ENCODE measurements at places on chromosomes 1 and 21.

DNA sequence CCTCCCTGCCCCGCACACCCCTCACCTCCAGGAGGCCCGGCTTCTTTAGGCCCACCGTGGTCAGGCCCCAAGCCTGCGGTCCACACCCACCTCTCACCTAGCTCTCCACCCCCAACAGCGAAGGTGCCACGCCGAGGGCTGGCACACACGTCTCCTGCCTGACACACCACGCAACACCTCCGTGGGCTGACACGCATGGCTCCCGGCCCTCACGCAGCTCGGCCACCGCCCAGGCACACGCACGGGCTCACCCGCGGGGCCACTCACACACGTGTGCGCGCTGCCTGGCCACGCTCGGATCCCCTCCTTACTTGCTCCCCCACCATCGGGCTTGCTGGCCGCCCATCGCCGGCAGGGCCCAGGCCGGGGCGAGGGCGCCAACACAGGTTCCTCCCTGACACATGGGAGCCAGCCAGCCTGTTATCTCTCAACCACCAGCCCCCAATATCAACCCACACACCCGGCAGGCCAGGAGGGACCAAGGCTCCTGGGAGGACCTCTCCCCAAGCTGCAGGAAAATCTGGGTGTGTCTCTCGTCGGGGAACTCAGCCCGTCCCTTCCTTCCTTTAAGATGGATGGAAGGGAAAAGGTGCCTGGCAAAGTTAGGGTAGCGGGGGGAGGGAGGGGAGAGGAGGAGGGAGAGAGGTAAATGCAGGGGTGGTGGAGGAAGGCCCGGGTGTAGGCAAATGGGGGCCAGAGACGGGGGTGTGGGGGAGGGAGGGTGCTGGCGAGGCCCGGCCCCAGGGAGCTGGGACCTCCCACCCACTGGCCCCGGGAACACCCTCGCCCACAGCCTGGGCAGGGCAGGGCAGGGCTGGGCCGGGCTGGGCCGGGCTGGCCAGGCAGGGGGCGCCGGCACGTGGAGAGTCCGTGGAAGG is 546 bp downstream of the ELOVL1 start:
- peak overlapping the region; percentile 80 for H3K27ac ChIP-seq
- no peak for DNase-seq
- peaks cover 48% of the 10 kb centered on the region for H3K4me1 ChIP-seq
- H3K27me3 ChIP-seq, result no peaks in the 10 kb centered on the region
- H3K36me3 ChIP-seq, result peaks cover 11% of the 10 kb centered on the region
- peak overlapping the region; percentile 94 for H3K4me3 ChIP-seq

DNA sequence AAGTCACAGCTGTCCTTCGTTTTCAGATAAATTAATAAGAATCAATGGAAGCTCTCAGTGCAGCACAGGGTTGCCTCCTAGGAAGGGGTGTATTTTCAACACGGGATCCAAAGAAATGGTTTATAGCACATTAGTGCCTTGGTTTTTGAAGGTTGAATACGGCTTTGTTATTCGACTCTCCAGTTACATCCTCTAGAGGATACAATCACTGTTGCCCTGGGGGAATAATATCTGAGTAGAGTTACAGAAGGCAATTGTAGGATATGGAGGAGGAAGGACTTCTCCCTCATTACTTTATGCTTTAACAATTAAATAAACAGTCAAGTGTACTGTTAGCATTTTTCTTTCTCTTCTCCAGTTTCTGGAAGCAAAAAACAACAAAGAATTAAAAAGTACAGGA is 14.3 kb upstream of the ZNF326 start:
- no peak overlapping the region for H3K4me3 ChIP-seq
- H3K4me1 ChIP-seq, result no peaks in the 10 kb centered on the region
- H3K27me3 ChIP-seq, result no peaks in the 10 kb centered on the region
- H3K27ac ChIP-seq, result no peak overlapping the region

DNA sequence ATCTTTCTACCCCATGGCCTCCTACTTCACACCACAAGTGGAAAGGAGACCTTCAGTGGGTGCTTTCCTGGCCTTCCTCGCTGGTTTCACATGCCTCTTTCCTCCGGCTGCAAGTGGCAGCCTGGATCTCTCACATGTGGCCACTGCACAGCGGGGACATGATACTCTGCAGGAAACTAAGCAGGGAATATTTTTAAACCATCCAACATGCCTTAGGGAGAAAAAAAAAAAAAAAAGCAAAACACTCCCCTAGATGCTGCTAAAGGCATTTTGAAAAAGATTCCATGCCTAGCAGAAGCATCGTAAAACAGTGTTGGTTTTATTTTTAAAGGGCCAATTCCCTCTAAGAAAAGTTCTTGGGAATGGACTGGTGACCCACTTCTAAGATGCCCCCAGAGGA is 12.2 kb upstream of the GJA5 start:
- DNase-seq, result no peak
- H3K4me1 ChIP-seq, result peaks cover 3% of the 10 kb centered on the region
- H3K27ac ChIP-seq, result no peak overlapping the region
- H3K4me3 ChIP-seq, result no peak overlapping the region

GRCh38 chr1:26838474-26839338 is 12.2 kb downstream of the ZDHHC18 start:
- H3K27me3 ChIP-seq, result no peaks in the 10 kb centered on the region
- peak; percentile 76 for DNase-seq
- H3K4me3 ChIP-seq, result peak overlapping the region; percentile 40
- H3K36me3 ChIP-seq, result peaks cover 17% of the 10 kb centered on the region
- H3K27ac ChIP-seq, result peak overlapping the region; percentile 92

DNA sequence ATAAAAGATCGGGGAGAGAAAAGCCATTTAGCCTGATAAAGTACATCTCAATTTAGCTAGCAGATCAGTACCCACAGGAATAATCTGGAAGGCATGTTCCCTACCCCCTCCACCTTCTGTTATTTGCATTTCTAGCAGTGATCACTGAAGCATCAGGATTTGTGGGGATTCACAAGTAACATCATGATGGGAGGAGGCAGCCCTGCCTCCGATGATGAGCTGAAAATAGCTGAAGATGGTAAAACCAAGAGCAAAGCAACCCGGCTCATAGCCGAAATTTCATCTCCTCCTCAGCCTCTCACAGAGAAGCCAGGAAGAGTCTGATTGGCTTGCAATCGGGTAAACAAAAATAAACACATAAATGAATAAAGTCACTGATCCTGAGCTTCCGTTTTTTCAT is 2.4 kb downstream of the CCSAP start:
- H3K27ac ChIP-seq, result no peak overlapping the region
- no peaks in the 10 kb centered on the region for H3K36me3 ChIP-seq
- H3K4me1 ChIP-seq, result peaks cover 56% of the 10 kb centered on the region
- H3K27me3 ChIP-seq, result peaks cover 2% of the 10 kb centered on the region

DNA sequence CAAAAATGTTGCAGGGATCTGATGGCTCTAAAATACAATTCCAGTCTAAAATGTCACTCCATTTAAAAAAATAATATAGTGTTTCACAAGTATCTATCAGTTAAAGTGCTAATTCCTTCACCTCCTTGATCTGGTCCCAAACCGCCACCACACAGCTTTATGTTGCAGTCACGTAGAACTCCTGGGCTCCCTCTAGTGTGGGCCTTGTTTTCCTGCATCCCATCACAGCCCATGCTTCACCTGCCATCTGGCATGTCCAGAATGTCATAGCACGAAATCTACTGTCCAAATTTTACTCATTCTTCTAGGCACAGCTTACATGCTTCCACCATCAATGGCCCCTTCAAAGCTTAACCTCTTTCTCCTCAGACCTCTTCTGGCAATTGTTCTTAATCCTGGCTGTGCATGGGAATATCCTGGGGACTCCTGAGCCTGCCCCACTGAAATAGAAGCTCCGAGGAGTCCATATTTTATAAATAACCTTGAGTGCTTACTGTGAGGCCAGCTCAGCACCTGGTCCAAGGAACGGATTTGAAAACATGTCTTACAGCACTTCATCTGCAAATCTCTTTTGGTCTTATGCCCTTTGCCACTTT is 15.5 kb downstream of the FYB2 start:
- no peak for DNase-seq
- no peak overlapping the region for H3K4me3 ChIP-seq
- peaks cover 15% of the 10 kb centered on the region for H3K27me3 ChIP-seq
- H3K4me1 ChIP-seq, result no peaks in the 10 kb centered on the region
- no peak overlapping the region for H3K27ac ChIP-seq

DNA sequence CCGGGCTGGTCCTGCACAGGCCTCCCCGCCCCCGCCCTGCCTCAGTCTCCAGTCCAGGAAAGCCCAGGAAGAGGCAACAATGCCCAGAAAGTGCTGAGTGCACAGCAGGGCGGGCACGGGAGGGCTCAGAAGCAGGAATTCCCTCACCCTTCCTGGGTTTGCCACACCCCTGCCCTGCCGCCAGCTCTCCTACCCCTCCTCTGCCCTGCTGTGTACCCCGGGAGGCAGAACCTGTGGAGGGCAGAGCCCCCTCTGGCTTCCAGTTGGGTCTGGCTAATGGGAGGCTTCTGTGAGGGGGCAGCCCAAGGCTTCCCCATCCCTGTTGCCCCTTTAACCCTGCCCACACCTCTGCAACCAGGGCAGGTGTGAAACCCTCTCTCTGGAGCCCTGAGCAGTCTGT is 47.5 kb upstream of the CSF3R start:
- H3K4me3 ChIP-seq, result no peak overlapping the region
- H3K4me1 ChIP-seq, result no peaks in the 10 kb centered on the region
- no peak for DNase-seq
- H3K27me3 ChIP-seq, result peaks cover 16% of the 10 kb centered on the region
- H3K27ac ChIP-seq, result no peak overlapping the region

DNA sequence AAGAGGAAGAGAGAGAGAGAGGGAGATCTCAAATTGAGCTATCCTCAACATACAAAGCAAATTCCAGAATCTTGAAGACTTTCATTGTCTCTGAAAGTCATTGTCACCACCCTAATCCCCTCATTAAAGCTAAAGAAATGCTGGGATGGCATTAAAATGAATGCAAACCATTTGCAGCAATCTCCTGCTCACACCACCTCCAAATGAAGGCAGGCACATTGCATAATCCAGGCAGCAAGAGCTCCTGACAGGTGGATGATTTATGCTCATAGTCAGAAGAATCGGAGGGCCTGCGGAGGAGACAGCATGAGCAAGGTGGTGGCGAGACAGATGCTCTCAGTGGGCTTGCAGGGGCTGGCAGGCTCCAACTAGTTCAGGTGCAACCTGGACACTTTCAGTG is 90.2 kb downstream of the ESRRG start:
- no peaks in the 10 kb centered on the region for H3K4me1 ChIP-seq
- H3K27ac ChIP-seq, result no peak overlapping the region
- H3K36me3 ChIP-seq, result peaks cover 5% of the 10 kb centered on the region
- no peak overlapping the region for H3K4me3 ChIP-seq

GRCh38 chr1:162635418-162635817 is 3.2 kb downstream of the DDR2 start:
- no peak overlapping the region for H3K27ac ChIP-seq
- no peak for DNase-seq
- no peak overlapping the region for H3K4me3 ChIP-seq
- H3K36me3 ChIP-seq, result no peaks in the 10 kb centered on the region
- H3K27me3 ChIP-seq, result peaks cover 7% of the 10 kb centered on the region

GRCh38 chr1:208570362-208570761 is 326.2 kb upstream of the PLXNA2 start:
- no peaks in the 10 kb centered on the region for H3K4me1 ChIP-seq
- H3K36me3 ChIP-seq, result no peaks in the 10 kb centered on the region
- no peak overlapping the region for H3K27ac ChIP-seq
- DNase-seq, result no peak
- H3K4me3 ChIP-seq, result no peak overlapping the region

DNA sequence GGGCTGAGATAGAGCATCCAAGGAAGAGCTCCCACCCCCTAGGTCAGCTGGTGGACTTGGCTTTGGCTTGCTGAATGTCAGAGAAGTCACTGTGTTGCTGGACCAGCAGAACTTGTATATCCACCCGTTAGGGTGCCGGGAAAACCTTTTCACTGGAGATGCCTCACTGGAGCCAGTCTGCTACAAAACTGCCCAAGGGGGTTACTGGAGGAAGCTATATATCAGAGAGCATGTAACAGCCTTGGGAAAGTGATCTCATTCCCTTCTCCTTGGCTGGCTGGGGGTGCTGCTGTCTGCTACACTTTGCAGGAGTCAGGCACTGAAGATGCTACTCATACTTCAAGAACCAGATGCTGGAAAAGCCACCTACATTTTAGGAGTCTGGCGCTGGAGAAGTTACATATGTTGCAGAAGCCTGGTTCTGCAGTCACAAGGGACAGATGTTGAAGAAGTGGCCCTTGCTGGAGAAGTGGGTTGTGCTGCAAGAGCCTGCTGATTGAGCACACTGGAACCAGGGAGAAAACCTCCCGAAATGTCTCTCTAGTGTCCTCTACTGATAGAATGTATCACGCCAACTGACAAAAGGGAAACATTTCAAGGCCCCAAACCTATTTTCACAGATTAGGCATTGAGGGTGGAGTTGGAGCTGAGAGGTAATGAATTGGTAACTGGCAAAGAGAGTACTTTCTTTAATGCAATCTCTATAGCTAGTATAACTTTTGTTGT is 250.6 kb downstream of the SPATA17 start:
- H3K27ac ChIP-seq, result no peak overlapping the region
- H3K27me3 ChIP-seq, result no peaks in the 10 kb centered on the region
- H3K36me3 ChIP-seq, result no peaks in the 10 kb centered on the region
- no peak overlapping the region for H3K4me3 ChIP-seq
- no peaks in the 10 kb centered on the region for H3K4me1 ChIP-seq
- DNase-seq, result no peak

DNA sequence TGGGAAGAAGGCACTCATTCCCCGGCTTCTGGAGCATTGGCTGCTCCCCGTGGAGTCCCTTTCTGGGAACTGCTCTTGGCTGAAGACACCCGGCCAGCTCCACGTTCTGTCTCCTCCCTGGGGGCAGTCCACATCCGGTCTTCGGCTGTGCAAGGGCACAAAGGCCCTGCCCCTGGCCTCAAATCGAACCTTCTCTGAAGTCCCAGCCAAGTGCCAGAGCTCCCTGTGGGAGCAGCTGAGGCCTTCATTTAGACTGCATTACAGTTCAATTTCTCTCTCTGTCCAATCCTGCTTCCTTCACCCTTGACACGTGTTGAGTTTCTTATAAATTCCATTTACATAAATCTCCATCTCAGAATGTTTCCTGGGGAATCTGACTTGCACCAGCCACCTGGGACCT is 132.9 kb upstream of the POU3F1 start:
- H3K4me3 ChIP-seq, result no peak overlapping the region
- no peak for DNase-seq
- no peak overlapping the region for H3K27ac ChIP-seq
- peaks cover 3% of the 10 kb centered on the region for H3K27me3 ChIP-seq
- no peaks in the 10 kb centered on the region for H3K4me1 ChIP-seq

GRCh38 chr1:25710583-25711347 is 89.2 kb upstream of the SELENON start:
- peaks cover 8% of the 10 kb centered on the region for H3K4me1 ChIP-seq
- H3K4me3 ChIP-seq, result no peak overlapping the region
- H3K27me3 ChIP-seq, result no peaks in the 10 kb centered on the region
- H3K27ac ChIP-seq, result no peak overlapping the region
- no peak for DNase-seq
- H3K36me3 ChIP-seq, result no peaks in the 10 kb centered on the region

- H3K4me3 ChIP-seq, result no peak overlapping the region
- no peaks in the 10 kb centered on the region for H3K4me1 ChIP-seq
- no peak for DNase-seq
- no peak overlapping the region for H3K27ac ChIP-seq
- H3K36me3 ChIP-seq, result no peaks in the 10 kb centered on the region
Measured at GRCh38 chr1:188402986-188403385, 1574.2 kb downstream of the PLA2G4A start.
